ENCODE measurements at places on chromosomes 5 and 9. TPM values are rescaled to one million over a fixed set of nuclear protein-coding genes. Genes with fewer than 3 reads are reported as not detected.

DNA sequence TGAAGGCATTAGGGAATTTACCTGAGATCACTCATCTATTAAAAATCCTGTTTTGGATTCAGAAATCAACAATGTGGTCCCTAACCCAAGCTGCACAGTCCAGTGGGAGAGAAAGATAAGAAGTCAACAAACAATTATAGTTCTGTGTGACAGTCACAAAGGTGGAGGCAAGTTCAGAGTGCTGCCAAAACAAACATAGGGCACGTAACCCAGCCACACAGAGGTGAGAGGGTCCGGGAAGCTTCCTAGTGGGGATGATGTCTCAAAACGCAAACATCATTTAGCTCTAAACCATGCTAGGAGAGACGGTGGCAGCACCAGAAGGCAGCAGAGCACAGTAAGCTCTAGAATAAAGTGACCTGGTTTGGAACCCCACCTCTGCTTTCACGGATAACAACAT is 158.9 kb downstream of the MAPKAP1 start:
- no peak for DNase-seq

DNA sequence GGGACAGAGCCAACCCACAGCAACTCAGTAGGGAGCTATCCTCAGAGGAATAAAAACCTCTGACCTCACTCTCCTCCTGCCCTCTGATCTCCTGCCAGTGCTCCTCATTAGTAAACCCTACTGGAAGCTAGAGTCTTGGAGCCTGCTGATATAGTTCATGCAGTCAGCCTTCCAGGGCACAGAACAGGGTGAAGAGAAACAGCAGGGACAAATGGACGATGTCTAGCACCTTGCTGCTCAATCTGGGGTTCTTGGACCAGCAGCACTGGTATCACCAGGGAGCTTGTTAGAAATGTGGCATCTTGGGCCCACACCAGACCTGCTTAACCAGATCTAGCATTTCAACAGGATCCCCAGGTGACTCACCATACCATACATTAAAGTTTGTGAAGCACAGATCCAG is 5.5 kb upstream of the GALNT12 start:
- no peak for DNase-seq

GRCh38 chr9:35258660-35259474 is 97.1 kb downstream of the UNC13B start:
- DNase-seq, result peak; percentile 44

GRCh38 chr9:134231330-134231745 is 67.0 kb upstream of the RNU6ATAC start:
- DNase-seq, result no peak

- no peak for DNase-seq
Measured at GRCh38 chr9:2704504-2704903, 12.8 kb upstream of the KCNV2 start.

GRCh38 chr5:66710557-66711088 is 114.4 kb downstream of the MAST4 start:
- DNase-seq, result no peak

- no peak for DNase-seq
Measured at GRCh38 chr5:128762661-128763306, 202.5 kb upstream of the SLC27A6 start.

GRCh38 chr5:88489364-88489763 is 220.7 kb upstream of the TMEM161B start:
- DNase-seq, result no peak

DNA sequence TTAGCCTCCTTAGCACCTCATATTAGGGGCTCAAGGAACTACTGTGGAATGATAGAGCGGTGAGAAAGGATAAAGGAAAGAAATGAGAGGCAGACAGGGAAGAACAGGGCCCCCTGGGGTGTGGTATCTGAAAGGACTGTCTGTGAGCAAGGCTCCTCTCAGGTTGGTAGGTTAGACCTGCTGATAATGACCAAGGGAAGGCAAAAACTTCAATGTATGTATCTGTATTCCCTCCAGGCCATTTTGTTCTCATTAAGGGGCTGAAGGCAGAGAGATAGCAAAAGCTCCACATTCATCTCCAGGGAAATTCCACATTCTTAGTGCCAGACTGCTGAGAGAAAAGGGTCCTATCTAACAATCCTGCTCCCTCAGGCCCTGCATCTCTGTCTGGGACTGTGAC is 28.6 kb downstream of the TRIM32 start:
- DNase-seq, result no peak

GRCh38 chr5:41598011-41598410 is 87.6 kb upstream of the PLCXD3 start:
- DNase-seq, result no peak

DNA sequence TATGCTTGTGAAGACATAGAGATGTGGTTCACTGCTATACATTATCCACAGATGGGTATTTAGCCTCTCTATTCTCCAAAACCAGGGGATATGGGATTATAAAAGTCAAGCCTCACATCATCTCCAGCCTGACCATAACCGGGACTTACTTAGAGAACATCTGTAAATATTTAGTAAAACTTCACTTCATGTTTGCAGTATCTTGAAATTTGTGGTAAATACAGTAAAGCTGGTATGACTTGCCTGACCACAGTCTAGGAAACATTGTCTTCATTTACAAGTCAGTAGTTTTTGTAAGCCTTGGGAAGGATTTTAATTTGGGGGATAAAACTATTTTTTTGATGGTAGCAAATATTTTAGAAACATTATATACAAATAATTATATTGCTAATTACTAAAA is 64.2 kb downstream of the MAST4 start:
- DNase-seq, result no peak

DNA sequence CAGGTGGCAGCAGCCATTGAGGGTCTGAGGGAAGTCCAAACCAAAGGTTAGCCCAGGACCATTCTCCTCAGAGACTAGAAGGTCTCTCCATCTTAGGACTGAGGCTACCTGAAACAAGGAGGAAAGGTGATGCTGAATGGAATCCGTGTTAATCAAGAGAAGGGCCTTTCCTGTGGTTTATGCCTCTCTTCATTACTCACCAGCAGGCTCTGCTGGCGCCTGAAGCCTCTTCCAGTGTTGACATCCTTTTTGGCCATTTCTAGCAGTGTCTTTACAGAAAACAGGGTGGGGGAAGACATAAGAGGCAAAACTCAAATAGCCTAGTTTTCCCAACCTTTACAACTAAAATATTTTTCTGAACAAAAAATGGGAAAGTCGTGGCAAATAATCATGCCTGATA is 98.0 kb downstream of the ENC1 start:
- peak; percentile 18 for DNase-seq

DNA sequence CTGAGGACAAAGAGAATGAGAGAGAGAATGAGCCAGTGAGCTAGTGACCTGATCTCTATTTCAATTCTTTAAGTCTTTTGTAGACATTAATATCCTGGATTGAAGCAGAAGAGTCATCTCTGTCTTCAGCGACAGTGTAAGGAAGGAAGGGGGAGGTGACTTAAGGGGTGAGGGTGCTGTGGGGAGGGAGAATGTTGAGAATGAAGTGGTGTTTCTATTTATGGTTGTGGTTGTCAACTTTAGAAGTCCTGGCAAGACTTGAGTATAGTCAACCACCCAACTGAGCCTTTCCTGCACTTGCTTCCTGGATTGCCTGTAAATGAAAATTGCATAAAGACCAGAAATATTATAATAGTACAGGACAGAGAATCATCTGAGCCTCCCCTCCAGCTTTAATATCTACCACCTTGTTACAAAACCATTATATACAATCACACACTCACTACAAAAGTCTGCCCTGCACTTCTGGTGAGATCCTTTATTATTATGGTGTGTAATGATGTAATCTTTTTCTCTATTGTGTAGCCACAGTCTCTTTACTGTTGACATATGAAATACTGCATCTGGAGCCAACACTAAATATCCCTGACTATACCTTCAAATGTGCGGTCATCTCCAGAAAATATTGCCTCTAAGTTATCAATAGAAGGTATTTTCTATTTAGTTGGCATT is 91.7 kb downstream of the NTRK2 start:
- DNase-seq, result no peak

DNA sequence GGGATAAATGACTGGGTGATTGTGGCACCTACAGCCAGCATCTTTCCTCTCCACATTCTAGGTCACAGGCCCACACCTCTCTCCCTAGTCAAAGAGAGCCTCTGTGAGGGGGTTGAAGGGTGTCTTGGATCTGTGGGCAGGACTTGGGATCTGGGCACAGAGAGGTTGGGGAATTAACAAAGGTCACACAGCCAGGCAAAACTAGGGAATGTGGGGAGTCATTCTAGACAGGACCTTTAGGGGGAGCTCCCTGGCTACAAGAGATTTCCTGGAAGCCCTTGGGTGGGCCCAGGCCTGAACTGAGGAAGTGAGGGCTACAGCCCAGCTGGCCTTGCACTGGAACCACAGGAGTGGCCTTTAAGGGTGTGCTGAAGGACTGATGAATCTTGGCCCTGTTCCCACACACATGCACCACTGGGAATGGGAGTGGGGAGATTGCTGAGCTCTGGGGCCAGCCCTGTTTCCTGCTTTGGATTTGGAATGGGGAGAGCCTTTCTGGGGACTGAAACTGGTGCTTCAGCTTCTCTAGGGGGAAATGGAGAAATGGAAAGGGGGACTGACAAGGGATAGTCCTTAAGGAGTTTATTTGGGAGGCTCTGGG is 12.4 kb upstream of the CXXC5 start:
- peak; percentile 98 for DNase-seq

KIF12 gene
- total RNA-seq, result 0.85 TPM

OLFML2A gene
- 7.8 TPM for total RNA-seq

PCDHB10 gene
- 3.3 TPM for total RNA-seq

TRIM14 gene
- 6.5 TPM for total RNA-seq

GRXCR2 gene
- not detected for total RNA-seq

ZFAND5 gene
- total RNA-seq, result 90.3 TPM

SLCO6A1 gene
- not detected for total RNA-seq
